WTC11 (cell line): ENCODE measurements at places on chromosomes 5 and 9.

- DNase-seq = no peak
Observed at GRCh38 chr5:175800656-175801081, 70.7 kb upstream of the CPLX2 start.

- DNase-seq = no peak
Observed at GRCh38 chr5:18311266-18311665, 677.0 kb downstream of the TAF11L14 start.

GRCh38 chr9:130254747-130255630, 10.6 kb upstream of the HMCN2 start:
- no peak for DNase-seq

- DNase-seq = no peak
Observed at GRCh38 chr5:135423846-135424168, 23.3 kb downstream of the DCANP1 start.

DNA sequence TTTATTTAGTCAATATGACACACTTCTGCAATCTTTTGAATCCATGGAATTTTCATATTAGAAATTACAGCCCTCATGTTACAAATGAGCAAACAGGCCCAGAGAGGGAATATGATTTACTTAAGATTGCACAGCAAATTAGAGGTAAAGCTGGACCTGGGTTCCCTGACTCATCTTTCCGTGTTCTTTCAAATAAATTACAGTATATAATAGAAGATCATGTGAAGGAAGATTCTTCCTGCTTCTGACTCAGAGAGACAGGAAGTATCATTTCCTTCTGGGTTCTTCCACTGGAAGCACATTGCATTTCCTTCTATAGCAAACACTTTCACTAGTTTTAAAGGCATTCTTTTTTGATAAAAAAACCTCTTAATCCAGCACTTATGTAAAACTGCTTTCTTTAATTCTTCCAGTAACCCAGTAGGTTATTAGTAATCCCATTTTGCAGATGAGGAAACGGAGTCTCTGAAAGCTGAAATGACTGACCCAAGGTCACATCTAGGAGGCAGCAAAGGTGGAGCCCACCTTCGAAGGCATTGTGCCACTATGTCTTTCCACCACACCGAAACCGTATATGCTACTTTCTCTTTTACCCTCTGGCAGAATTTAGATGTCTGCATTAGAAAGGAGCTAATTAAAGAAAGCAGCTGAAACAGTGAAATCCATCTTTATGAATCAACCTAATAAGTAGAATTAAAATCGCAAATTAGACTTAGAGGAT, 566.7 kb upstream of the KLF4 start:
- DNase-seq = no peak

DNA sequence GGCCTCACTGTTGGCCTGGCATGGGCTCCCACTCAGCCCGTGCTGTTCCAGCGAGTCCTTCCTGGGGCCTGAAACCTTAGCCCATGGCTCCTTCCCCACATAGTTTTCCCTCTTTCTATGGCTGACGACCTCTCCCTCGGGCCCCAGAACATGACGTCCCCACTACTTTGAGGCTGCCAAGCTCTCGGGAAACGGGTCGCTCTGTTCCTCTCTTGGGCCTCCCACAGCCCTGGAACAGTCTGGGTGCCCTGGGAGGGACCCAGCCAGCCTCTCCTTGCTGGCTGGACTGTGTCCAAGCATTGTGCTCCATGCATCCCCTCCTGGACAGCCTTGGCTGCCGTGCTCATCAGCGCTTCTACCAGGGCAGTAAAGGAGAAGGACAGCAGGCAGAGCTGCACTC, 118.3 kb downstream of the SYK start:
- DNase-seq = no peak

GRCh38 chr5:1842004-1842819, 40.5 kb downstream of the IRX4 start:
- DNase-seq = no peak

- DNase-seq = peak; percentile 81
Observed at GRCh38 chr5:113043491-113043931, 66.9 kb downstream of the DCP2 start.

- DNase-seq = peak; percentile 86
Observed at GRCh38 chr9:131277910-131278701, 1.8 kb upstream of the FAM78A start.

DNA sequence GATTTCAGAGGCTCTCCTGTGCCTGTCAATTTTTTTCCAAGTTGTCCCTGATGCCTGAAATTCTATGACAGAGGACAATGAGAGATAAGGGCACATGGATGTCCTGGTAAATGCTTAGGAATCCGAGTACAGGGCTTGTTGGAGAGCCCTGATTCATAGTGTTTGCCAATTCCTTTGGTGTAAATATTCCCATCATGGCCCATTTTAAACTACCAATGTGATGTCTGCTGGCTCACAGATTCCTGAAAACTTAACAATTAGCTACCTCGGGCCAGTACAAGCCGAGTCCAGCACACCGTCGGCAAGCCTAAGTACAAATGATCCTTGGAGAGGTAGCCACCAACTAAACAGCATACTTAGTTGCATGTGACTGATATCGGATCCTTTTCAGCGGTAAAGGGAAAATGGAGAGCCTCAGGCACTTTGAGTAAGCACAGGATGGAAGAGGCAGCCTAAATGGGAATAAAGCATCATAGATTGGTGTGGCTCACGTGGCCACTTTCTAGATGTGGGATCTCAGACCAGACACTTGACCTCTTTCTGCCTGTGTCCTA, 3.6 kb downstream of the ITK start:
- no peak for DNase-seq

GRCh38 chr9:132486706-132487350, 76.8 kb downstream of the CFAP77 start:
- no peak for DNase-seq

DNA sequence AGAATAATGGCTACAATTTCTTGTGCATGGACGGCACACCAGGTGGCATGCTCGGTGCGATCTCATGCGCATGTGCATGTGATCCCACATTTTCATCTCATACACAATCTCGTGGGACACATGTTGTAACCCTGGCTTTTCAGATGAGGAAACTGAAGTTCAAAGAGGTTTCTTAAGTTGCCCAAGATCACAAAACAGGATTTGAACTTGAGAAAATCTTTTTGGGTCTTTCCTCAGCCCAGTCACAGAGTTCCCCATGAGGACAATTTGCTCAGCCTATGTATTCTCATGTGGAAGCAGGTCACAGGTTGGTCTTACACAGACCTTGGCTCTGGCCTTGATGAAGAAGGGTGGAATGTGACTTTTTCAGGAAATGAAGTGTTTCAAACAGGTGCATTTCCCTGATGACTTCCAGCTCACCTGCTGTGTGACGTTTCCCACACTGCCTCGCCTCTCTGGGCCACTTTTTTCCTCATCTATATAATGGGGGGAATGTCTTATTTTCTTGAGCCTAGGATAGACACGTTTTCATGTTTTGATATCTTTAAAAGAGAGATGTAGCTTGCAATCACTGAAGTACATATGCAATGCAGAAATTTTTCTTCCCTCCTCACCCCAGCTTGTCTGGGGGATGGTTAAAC, 7.1 kb upstream of the ORM1 start:
- no peak for DNase-seq
